Esophagus squamous epithelium (tissue), 5 donors: ENCODE measurements at places on chromosomes 13 and 19.

DNA sequence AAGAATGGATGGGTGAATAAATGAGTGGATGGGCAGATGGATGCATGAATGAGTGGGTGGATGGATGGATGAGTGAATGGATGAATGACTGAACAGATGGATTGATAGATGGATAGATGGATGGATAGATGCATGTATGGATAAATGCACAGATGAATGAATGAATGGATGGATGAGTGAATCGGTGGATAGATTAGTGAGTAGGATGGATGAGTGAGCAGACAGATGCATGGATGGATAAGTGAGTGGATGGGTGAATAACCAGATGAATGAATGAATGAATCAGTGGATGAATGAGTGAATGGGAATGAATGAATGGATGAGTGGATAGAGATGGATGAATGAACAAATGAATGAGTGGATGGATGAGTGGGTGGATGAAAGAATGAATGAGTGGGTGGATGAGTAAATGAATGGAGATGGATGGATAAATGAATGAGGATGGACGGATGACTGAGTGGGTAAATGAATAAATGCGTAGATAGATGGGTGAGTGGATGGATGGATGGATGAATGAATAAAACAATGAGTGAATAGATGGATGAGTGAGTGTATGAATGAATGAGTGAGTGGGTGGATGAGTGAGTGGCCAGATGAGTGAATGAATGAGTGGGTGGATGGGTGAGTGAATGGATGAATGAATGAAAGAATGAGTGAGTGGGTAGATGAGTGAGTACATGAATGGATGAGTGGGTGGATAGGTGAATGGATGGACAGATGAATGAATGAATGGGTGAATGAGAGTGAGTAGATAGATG lies 13.0 kb downstream of the GAS6 start:
- no peak for DNase-seq

DNA sequence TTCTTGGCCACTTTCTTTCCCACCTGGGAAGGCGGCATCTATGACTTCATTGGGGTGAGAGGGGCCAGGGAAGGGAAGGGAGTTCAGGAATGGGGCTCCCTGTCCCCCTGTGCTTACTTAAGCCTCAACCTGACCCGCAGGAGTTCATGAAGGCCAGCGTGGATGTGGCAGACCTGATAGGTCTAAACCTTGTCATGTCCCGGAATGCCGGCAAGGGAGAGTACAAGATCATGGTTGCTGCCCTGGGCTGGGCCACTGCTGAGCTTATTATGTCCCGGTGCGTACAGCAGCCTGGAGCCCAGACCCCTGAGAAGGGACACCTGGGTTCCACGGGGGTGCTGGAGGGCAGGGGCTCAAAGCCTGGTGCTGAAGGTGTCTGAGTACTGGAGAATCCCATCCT lies 1.1 kb downstream of the TMEM147 start:
- no peak for DNase-seq

- DNase-seq = no peak
Observed at GRCh38 chr13:73704587-73704986, 429.6 kb downstream of the KLF12 start.

GRCh38 chr19:54158812-54159351 lies 639 bp downstream of the LENG1 start:
- DNase-seq = no peak

DNA sequence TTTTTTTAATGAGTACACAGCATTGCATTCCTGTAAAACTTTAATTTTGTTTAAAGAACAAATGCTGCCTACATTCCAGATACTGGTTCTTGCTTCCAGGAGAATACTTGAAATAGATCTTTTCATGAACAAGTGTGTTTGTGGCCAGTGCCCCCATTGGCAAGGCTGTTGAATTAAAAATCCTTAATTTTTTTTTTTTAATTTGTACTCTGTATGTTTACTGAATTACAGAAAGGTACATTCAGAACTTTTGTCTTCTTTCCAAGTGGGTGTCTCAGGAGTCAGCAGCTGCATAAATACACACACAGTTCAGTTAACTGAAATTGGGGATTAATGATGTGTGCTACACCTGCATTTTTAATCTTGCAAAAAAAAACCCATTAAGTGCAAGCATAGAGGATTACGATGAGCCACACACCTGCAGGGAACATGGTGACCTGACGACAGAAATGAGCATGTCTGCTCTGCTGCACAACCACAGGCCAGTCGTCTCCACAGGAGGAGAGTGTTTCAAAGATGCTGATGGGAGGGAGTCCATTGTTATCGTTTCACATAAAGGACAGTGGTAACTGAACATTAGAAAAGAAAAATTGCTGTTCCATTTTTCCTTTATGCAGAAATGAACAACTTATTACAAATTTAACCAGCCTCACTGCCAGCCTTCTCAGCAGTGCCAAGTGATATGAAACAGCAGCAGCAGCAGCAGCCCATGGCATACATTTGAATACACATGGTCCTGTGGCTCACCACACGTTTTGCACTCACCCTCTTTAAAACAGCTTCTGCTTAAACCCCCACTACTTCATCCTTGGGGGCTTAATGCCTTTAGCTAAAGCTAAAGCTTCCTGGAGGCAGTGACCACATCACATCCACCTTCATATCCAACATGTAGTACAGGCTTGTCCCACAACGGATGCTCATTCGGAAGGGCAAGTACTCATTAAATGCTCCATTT lies 72.3 kb upstream of the RFC3 start:
- DNase-seq = no peak

DNA sequence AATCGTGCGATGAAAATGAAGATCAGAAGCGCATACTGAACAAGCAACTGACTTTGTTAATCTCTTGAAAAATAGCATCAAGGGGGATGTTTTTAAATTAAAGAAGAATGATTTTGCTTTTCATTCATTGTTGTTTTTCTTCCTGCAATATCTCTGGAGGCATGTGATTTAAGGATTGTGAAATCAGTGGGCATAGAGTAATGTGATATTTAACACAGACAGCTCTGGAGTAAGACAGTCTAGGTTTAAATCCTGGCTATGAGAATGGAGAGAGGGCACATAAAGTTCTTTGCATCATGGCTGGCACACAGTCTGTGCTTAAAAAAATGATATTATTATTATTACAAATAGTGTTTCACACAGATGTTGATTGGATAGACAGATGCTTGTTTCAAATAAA lies 243.1 kb upstream of the NBEA start:
- DNase-seq = no peak

GRCh38 chr13:75871059-75871458 lies 234.9 kb downstream of the LMO7 start:
- no peak for DNase-seq

DNA sequence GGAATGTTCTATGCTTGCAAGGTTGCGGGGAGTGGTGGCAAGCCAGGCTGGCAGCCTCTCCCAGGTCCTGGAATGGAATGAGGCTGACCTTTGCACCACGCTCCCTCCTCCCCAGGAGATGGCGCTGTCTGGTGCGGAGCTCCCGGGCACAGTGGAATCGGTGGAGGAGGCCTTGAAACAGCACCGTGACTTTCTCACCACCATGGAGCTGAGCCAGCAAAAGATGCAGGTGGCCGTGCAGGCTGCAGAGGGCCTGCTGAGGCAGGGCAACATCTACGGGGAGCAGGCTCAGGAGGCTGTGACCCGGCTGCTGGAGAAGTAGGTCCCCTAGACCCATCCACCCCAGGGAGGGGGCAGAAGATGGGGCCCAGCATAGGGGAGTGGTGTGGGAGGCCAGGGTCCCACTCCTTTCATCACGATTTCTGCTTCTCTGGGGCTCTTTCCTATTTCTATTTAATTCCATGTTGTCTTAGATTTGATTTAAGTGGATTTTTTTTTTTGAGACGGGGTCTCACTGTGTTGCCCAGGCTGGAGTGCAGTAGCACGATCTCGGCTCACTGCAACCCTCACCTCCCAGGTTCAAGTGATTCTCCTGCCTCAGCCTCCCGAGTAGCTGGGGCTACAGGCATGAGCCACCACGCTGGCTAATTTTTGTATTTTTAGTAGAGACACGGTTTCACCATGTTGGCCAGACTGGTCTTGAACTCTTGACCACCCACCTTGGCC lies 53.2 kb upstream of the SHKBP1 start:
- DNase-seq = no peak
